Esophagus muscularis mucosa (tissue), 4 donors: ENCODE measurements at places on chromosomes 13 and 19.

- no peak for DNase-seq
Observed at GRCh38 chr19:3897936-3898335, 17.5 kb downstream of the ATCAY start.

GRCh38 chr13:50910485-50910805 is 854 bp downstream of the RNASEH2B start:
- DNase-seq = no peak

- no peak for DNase-seq
Observed at GRCh38 chr19:58274771-58275201, 4.0 kb upstream of the ZNF8 start.

GRCh38 chr19:50893047-50893736 is 18.0 kb downstream of the KLK4 start:
- DNase-seq = no peak

- DNase-seq = no peak
Observed at GRCh38 chr19:28744014-28744413, 468.9 kb downstream of the UQCRFS1 start.

GRCh38 chr19:806815-807421 is 9.7 kb downstream of the PTBP1 start:
- no peak for DNase-seq

DNA sequence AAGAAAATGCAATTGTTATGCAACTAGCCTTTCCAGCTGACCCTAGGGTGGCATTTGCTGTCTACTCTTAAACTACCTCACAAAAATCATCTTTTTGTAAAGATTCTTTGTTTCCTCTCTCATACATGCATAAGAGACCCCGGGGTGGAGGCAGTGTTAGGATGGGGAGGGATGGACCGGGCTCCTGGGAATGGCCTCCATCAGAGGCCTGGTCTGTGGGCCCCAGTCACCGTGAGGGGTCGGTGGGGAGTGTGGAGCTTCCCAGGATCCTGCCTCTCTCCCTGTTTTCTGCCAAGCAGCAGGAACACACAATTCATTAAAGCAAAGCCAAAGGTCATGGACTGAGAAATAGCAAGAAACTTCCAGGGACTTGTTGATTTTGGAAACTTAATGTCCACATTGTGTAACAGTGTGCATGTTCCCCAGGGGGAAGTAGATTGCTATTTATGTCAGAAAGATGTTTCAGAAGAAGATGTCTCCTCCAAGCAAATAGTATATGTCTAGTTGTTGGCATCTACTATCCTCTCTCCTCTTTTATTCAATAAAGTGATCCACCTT is 241.4 kb downstream of the ENOX1 start:
- DNase-seq = no peak

DNA sequence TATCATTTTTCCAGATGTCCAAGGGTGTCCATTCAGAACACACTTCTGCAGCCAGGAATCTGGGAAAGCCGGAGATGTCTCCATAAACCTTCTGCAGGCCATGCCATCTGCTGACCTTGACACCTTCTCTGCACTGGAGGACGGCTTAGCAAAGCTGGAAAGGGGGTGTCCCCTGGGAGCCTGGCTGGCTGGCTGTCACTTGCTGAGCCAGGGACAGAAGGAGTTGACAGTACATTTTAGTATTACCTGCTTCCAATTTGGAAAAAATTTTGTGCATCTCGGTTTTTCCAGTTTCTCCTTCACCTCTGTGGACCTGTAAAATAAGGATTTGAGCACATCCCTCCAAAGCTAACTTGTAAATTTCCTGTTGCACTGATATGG is 8.1 kb upstream of the CHST8 start:
- no peak for DNase-seq

- DNase-seq = no peak
Observed at GRCh38 chr13:25218019-25218418, 45.9 kb upstream of the AMER2 start.

DNA sequence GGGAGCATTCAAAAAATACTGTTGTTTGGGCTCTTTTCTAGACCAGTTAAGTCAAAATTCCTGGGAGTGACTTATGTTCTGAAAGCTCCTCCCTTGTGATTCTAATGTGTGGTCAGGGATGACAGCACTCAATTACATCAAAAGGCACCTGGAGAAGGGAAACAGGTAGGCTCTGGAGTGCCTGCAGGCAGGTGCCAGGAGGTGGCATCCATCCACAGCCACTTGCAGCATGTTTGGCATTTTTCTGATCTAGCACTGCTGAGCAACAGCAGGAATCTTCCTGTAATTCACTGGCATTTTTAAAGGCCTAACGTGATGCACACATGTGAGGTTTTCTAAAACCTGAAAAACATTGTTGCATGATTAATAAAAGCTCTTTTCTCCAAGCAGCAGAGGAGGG is 94.6 kb downstream of the CCNA1 start:
- peak; percentile 66 for DNase-seq

DNA sequence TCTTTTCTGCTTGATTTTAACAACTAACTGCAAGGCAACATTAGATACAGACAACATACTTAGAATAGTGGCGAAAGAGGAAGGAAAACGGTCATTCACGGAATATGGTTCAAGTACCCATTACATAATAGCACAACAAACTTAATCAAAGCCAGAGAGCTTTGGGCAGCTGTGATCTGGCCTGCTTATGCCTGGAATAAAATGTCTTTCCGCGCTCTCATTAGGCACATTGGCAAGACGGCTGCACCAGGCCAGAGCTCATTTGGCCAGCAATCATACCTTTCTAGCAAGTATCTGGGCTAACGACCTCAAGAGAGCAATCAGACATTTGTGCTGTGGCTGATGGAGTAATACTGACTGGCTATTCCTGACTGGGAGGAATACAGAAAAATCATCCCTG is 112.8 kb downstream of the NALCN start:
- no peak for DNase-seq

- DNase-seq = peak; percentile 94
Observed at GRCh38 chr19:45523642-45524256, 16.5 kb downstream of the VASP start.

GRCh38 chr13:21100994-21101757 is 39.8 kb upstream of the LATS2 start:
- no peak for DNase-seq

- no peak for DNase-seq
Observed at GRCh38 chr13:35700671-35701070, 224.2 kb upstream of the MAB21L1 start.

DNA sequence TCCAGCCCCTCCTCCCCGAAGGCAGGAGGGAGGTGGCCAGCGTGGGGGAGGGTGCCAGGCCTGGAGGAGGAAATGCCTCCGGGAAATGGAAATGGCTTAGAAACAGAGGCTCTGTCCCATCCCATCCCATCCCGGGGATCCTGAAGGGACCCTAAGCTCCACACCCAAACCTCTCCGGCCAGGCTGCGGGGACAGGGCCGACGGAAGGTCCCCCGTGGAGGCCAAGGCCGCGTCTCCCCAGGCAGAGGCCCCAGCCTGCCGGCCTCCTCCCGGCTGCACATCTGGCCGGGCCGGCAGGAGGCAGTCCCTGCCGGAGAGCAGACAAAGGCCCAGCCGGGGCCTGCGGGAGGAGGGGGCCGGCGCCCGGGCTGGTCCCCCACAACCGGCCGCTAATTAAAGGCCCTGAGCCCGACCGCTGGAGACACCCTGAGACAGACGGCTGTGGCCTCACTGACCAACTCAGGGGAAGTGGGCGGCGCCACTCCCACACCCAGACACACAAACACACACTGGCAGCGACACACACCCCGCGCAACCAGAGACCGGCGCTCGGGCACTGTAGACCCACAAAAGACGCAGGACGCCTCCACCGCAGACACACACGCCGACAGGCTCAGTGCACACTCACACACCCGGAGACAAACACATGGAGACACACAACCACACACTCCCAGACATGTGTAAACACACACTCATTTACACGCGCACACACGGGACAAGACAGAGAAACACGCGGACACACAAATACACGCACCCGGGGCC is 1.1 kb downstream of the ADAMTS10 start:
- no peak for DNase-seq

DNA sequence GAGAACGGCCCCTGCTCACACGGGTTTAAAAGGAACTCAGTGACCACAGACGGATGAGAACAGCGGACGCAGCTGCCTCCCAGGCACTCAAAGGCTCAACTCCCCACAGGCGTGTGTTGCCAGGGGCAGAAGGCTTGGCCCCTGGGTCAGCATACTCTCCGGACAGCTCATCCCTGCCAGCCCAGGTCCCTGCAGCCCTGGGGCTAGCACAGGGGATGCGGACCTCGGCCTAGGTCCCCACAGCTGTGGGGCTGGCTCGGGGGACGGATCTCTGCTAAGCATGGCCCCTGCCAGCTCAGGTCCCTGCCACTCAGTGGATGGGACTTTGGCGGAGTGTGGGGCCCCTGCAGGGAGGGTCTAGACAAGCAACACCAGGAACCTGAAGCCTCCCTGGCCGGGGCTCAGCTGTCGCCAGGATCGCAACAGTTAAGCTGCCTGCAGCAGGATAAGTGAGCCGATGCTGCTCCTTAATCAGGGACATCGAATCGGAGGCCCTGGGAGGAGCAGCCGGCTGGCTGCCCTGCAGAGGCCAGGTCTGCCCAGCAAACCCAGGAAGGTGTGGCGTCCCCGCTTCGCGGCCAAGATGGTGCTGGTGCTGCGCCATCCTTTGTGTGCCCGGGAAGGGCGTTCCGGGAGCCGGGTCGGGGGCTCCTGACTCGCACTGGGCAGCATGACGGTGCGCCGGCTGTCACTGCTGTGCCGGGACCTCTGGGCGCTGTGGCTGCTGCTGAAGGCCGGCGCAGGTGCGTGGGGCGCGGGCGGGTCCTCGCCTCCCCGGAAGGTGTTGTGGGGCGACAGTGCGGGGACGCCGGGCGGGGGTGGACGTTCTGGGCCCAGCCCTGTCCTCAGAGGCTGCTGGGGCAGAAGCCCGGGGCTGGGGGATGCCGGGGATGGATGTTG is 32.5 kb downstream of the MCF2L start:
- DNase-seq = no peak

DNA sequence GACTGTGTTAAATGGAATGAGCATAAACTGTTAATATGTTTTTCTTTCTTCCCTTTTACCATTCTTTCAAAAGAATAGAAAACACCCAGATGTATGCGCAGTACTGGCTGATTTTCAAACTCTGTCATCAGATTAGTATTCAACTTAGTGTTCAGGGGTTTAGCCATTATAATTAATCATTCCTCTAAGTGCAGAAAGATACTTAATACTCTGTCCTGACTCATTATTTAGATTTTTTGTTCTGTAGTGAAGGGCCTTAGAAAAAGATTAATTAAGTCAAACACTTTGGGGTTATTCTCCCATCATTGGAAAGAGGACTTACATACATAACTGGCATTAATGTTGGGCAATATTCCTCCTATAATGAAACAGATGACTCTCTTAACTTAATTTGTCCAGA is 1316.7 kb upstream of the SLC10A2 start:
- DNase-seq = no peak

DNA sequence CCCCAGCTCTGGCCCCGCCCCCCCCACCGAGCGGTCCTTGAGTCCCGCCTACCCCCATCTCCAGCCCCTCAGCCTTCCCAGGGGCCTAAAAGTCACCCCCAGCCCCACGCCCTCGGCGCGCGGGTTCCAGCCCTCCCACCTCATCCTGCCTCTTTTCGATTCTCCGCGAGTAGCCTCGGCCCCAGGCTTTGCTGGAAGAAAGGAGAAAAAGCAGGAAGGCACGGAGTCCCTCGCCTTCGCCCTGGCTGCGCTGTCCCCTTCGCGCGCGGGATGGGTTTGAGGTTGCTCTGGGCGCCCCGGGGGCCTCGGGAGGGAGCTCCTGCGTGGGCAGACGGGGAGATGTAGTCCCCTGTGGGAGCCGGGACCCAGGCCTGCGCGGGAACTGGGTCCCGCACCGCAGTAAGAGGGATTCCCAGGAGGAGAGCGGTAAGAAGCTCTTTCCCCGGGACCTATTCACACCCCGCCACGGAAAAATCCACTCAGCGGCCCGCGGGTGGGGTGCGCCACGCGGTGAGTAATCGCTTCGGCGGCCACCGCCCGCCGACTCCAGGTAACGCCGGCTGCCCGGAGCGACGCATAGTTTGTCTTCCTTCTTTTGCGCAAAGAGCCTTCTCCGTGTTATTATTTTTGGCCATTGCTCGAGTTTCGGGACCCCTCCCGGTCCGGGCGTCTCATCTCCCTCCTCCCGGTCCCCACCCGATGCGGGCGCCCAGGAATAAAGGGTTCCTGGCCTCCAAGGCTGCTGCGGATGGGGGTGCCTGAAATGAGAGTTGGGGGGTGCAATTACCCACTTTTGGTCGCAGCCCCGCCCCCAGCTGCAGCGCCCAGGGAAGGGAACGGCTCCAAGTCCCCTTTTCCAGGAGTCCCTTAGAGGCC is 865 bp upstream of the CRLF1 start:
- no peak for DNase-seq

GRCh38 chr19:39670998-39671397 is 15.3 kb downstream of the LGALS16 start:
- peak; percentile 24 for DNase-seq

DNA sequence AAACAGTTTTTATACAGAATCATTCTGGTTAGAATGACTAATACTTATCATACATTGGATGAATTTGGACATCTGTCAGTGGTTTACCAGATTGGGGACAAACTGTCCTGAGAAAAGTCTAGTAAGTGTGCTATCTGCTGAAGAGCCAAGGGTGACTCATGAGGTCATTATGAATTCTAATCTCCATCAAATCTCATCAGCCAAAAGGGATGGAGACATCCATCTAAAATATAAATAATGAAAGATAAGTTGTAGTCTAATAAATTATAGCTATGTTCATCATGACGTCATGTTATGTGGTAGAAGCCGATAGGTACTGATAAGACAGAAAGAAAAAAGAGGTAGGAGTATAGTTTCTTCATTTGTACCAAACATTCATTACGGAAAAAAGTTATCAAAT is 804.4 kb downstream of the PCDH9 start:
- no peak for DNase-seq

DNA sequence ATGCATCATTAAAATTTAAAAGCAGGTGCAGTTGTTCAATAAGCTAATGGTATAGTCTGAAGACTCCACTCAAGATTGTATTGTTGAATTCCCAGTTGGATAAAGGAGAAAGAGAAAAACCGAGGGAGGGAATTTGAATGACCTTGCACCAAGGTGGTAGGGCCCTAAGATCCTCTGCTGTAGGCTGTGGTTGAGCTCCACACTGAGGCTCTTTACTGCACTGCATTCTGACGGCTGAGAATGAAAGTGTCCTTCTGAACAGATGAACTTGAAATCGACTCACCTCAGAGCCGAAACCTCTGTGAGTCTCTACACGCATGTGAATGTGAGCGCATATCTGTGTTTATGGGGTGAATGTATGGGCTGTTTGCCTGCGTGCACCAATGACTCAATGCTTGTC is 388.9 kb upstream of the DACH1 start:
- no peak for DNase-seq

DNA sequence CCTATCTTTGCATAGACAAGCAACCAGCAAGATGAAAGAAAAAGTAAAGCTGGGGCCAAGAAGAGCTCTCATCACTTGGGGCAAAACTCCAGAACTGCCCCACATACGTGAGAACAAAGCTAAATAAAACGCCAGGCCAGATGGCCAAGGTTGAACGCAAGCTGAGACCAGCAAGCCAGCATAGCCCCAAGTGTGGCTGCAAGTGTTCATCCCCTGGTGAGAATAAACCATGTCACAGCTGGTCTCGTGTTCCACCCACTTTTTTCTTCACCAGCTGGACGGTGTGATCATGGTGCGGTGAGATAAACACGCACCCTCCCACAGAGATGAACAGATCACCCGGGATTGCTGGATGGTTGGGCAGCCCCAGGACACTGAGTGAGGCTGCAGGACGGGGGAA is 109.6 kb upstream of the CACNA1A start:
- no peak for DNase-seq
